ENCODE measurements at places on chromosomes 5 and 9. TPM values are rescaled to one million over a fixed set of nuclear protein-coding genes. Genes with fewer than 3 reads are reported as not detected.

DNA sequence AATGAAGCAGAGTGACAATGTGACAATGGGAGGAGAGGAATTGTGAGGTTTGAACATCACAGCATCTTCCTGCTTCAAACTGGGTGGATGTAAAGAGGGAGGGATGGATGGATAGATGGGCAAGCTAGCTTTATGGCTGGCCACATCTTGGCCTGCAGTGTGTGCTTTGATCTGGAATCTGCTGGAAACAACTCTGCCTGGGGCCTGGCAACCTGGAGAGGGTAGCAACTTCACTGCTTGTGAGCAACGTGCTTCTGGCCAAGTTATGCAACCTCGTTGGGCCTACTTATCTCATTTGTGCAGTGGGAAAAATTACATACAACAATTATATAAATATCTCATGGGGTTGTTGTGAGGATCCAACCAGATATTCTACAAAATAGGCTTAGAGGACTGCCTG lies 5.3 kb downstream of the IL9 start:
- no peak for DNase-seq

GRCh38 chr5:165201771-165202518 lies 1696.5 kb downstream of the MAT2B start:
- DNase-seq = no peak

GRCh38 chr5:36175043-36175442 lies 23.1 kb downstream of the SKP2 start:
- no peak for DNase-seq

DNA sequence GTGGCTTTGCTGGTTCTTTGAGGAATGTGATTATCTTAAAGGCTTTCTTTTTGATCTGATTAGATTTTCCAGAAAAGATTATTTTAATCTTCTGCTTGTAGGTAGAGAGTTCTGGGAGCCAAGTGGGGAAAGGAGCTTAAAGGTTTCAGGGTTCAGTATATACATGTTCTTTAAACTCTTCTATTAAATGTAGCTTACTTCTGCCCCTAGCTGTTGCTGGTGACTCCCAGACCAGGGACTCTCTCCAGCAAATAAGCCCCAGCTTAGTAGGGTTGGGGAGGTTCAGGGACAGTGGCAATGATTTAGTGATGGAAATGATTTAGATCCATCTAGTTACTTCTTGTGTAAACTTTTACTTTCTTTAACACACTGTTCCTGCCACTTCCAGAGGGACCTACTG lies 72.2 kb downstream of the SLC12A2 start:
- DNase-seq = no peak

GRCh38 chr9:135898634-135899407 lies 8.5 kb downstream of the CAMSAP1 start:
- no peak for DNase-seq

DNA sequence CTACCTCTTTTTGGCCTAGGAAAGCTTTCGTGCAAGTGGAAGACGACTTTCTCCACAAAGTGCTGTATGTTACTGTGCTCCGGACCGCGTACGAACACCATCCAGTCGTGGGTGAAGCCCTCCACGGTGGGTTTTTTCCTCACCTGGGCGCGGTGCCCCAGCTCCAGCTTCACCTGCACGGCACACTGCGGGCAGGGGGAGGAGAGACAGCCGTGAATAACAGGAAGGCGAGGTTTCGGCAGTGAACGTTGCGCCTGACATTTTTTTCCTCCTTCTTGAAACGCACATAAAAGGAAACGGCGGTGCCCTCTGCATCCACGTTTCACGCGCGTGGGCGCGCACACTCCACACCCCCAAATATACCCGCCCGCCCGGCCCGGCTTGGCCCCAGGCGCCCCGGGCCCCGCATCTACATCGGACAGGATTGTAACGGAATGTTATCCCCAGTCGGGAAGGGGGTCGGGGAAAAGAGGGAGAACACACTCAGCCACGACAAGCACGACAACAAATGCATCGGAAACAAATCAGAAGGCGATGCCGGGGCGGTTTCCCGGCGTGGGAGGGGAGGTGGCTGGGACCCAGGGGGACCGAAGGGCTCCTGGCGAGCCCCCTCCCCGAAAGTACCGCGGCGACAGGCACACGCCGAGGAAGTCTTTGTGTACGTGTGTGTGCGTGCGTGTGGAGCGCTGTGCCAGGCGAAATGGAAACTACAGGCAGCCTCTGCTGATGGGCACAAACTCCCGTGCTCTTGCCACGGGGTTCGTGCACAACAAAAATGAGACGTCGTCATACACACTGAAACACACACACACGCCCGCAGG lies 1.4 kb downstream of the MLLT3 start:
- peak; percentile 56 for DNase-seq

GRCh38 chr5:39760385-39761198 lies 335.8 kb upstream of the DAB2 start:
- DNase-seq = no peak

DNA sequence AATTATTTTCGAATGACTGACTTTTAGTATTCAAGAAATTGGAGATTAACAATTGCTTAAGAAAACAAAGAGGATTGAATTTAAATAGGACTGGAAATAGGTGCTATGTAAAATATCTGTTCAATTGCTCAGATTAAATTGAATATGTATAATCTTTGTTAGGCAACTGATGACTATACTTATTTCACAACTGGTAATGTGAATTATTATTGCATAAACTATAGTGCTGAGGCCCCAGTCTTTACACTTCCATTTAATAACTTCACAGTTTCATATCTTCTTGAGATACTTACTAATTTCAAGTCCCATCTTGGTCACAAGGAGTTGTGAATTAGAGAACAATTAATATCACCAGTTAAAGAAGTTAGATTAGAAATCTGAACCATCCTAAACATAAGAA lies 16.7 kb downstream of the CEP78 start:
- DNase-seq = no peak

- DNase-seq = no peak
Measured at GRCh38 chr5:36646507-36647023, 40.2 kb downstream of the SLC1A3 start.

GRCh38 chr5:39015743-39016586 lies 58.2 kb downstream of the RICTOR start:
- no peak for DNase-seq

Gene IFNE
- not detected for total RNA-seq

Gene NUTM2F
- total RNA-seq = not detected

Gene IRX2
- not detected for total RNA-seq
